ENCODE measurements at places on chromosomes 2 and 18.

DNA sequence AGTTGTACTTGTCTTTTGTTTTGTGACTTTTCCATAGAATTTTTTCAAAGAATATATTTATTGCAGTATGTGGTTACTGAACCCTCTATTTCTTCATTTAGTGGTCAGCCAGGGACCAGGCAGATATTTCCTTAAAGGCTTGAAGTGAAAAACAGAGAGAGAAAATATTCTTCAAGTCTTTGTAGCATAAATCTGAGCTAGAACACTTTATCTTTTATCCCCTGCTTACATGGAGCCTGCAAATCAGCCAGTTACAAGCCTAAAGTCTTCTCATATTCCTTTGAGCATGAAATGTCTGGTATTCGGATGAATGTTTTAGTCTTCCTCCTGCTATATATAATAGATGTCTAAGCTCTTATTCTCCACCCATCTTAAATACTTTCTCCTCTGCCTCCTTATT is 1557.5 kb upstream of the ACVR2A start:
- DNase-seq, result no peak

- DNase-seq, result no peak
These were observed 132.7 kb downstream of the SCG2 start for GRCh38 chr2:223469270-223470046.

DNA sequence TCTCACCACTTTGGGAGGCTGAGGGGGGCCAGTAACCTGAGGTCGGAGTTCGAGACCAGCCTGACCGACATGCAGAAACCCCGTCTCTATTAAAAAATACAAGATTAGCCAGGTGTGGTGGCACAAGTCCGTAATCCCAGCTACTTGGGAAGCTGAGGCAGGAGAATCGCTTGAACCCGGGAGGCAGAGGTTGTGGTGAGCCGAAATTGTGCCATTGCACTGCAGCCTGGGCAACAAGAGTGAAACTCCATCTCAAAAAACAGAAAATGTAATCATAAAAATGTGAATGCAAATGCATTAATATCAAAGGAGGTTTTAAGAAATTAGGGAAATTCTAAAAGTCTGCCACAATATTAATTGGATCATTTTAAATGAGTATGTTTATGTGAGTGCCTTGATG is 45.7 kb downstream of the ACTR2 start:
- no peak for DNase-seq

- DNase-seq, result no peak
These were observed 81.1 kb downstream of the TRIB2 start for GRCh38 chr2:12797815-12798214.

DNA sequence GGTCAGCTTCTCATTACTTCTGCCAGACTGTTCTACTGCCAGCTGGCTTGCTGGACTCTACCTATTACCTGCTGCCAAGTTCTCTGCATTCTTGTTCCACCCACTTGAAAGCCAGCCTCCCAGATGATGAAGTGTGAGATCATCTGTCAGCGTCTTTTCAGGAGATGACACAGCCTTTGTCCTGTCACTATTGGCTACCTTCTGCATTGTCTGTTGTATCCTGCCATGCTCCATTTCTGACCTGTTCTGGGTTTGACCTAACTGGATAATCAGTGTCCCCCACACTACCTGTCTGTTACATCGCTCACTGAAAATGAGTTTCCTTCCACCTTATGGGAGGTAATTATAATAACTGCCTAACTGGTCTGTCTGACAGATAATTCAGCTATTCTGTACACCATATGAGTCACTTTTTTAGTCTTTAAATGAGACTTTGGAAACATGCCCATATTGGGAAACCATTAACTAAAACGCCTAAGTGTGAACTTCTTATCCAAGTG is 520.6 kb downstream of the METTL4 start:
- no peak for DNase-seq

All from NCI-H187 (cell line).